Epithelial cell of prostate (primary cell): ENCODE measurements at places on chromosomes 16 and 17.

- DNase-seq = no peak
Measured at GRCh38 chr16:61246592-61246991, 789.6 kb downstream of the CDH8 start.

- no peak for DNase-seq
Measured at GRCh38 chr17:64004903-64005733, 7.0 kb downstream of the PRR29 start.

- no peak for DNase-seq
Measured at GRCh38 chr16:22092143-22092933, at the start of gene VWA3A. VWA3A (plus strand) TSS chr16:22092541; CDS start chr16:22092638, 97 bp downstream.

DNA sequence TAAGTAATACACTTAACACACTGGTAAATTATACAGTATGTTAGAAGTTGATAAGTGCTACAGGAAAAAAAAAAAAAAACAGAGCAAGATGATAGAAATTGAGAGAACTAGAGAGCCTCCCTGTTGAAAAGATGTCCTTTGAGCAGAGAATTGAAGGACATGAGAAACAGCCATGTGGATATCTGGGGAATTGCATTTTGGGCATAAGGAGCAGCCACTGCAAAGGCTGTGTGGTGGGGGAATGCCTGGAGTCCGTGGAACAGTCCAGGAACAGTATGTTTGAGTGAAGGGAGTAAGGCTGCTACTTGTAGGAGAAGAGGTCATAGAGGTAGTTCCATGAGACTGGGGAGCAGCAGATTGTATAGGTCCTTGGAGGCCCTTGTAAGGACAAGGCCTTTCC is 178.4 kb downstream of the FTO start:
- DNase-seq = no peak

GRCh38 chr17:66541461-66542128 is 239.2 kb downstream of the PRKCA start:
- no peak for DNase-seq

DNA sequence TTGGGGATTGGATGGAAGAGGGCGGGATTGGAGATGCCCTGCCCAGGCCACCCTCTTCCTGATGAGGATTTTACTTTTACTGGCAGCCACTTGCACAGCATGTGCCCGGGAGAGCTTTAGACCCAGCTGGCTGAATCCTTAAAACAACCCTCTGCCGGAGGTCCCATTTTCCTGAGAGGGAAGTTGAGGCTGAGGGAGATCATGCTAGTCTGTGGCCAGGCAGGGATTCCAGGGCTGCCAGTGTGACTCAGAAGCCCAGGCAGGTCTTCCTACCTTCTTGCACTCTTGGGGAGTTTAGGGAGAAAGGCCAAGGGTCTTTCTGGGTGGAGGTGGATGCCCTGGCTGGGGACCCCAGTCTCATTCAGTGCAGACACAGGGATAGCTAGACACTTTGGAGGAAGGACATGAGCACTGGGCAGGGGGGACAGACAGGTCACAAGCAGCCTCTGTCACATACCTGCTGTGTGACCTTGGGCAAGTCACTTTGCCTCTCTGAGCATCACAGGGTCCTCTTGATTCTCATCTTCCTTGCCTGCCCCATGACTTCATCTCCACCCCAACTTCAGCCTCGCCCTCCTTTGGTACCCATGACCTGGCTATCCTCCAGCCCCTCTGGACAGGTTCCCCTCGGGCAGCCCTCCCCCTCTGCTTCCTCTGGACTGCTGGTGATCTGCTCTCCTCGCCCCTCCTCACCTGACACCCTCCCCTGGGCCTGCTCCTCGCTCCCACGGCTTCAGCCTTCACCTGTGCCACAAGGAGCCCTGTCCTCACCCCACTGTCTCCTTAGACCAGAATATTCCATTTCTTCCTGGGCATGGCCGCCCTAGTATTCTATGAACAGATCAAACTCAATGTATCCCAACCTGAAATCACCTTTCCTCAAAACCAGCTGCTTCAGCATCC is 11.3 kb upstream of the DCAF7 start:
- no peak for DNase-seq

- DNase-seq = no peak
Measured at GRCh38 chr17:35931794-35932425, 1.3 kb upstream of the RDM1 start.

GRCh38 chr17:34411646-34412421 is 48.8 kb upstream of the CCL1 start:
- DNase-seq = no peak

- DNase-seq = no peak
Measured at GRCh38 chr17:3689262-3690093, 6.5 kb downstream of the P2RX5 start.

GRCh38 chr17:4142107-4142900 is 526 bp downstream of the ZZEF1 start:
- DNase-seq = no peak

- no peak for DNase-seq
Measured at GRCh38 chr16:3004781-3005284, 7.9 kb upstream of the CLDN9 start.

GRCh38 chr16:74773446-74774222 is 986 bp downstream of the FA2H start:
- no peak for DNase-seq

DNA sequence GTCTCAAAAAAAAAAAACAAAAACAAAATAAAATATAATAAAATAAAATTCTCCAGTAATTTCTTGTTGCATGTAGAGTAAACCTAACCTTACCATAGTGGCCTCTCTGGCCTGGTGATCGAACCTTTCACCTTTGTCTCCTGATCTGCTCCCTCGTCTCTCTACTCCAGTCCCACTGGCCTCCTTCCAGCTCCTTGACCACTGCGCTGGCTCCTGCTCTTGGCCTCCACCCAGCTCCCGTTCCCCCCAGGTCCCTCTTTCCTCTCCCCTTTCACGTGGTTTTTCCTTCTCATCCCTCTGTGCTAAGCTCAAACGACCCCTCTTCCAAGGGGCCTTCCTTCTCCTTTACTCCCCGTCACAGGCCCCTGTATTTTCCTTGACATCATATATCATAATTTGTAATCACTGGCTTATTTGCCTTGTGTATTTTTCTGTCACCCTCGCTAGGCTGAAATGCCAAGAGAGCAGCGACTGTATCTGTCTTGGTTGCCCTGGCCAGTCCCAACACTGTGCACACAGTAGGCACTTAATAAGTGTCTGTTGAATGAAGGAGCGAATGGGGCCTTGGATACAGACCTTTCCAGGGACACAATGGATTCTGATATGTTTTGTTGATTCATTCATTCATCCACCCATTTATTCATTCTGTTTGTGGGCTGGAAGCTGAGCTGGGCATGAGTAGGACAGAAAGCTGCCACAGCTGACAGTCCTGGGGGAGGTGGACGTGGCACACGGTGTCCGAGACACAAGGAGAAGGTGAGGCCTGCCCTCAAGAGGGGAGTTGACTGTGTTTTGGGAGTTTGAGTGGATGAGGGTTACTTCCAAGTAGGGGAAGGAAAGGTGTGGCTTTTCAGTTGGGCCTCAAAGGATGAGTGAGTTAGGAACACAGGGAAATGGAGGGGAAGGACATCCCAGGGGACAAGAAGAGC is 5.8 kb upstream of the SCN4A start:
- DNase-seq = no peak

DNA sequence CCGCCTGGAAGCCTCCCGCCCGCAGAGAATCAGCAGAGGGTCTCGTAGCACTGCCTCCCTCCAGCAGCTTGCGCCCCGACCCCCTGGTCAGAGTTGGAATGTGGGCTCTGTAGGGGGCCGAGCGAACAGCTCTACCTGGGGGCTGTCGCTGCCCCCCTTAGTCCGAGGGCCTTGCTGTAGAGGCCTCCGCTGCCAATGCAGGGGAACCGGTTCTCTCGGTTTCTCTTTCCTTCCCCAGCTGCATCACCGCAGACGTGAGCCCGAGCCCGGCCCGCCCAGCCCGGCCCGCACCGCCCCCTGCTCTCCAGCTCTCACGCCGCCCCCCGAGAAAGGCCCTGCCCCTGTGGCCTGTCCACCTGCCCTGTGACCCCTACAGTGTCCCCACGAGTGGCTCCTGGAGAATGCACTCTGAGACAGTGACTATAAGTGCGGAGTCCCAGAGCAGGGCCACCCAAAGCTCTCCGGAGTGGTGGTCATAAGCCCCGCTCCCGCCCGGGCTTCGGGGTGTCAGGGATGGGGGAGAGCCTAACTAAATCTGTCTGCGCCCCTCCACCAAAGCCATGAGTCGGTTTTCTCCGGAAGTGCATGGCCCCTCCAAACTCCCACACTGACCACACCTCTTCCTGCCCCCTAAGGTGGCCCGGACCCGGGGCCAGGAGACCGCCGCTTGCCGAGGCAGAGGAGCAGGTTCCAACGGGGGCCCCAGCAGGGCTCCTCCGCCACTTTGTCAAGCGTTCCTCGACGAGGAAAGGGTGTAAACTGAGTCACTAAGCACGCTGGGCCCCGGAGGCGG is 1.7 kb downstream of the ARHGAP27 start:
- no peak for DNase-seq

DNA sequence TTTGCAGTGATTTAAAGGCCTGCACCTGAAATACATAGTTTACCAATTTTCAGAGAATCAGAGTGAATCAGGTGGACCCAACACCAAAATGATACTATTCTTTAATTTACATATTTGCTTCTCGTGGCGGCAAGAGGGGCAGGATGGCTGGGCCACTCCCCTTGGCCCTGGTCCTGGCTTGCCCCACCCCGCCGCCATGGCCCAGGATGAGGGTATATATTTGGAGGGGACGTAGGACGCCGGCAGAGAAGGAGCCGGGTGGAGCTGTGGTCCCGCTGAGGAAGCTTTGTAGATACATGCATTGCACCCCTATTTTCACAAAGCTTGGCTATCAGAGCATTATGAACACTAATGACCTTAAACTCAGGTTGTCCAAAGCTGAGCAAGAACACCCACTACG is 43.5 kb downstream of the EFCAB13 start:
- DNase-seq = no peak

DNA sequence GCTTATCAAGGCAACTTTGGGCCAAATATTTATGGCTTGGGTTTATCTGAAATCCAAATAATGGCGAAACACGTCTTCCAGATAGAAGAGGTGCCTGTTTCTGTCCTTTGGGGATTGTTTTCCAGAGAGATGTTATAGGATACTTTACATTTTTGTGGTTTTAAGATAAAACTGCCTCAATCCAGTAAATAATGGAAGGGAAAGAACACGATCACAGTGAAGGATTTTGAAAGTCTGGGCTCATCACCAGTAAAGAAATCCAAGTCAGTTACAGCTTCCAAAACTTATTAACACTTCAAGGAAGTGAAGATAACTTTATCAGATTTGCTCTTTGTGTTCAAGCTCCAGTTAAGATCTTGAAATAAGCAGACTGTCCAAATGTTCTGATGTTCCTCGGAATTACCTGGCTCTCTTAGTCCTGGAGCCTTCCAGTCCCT is 30.1 kb downstream of the DNAH2 start:
- no peak for DNase-seq

DNA sequence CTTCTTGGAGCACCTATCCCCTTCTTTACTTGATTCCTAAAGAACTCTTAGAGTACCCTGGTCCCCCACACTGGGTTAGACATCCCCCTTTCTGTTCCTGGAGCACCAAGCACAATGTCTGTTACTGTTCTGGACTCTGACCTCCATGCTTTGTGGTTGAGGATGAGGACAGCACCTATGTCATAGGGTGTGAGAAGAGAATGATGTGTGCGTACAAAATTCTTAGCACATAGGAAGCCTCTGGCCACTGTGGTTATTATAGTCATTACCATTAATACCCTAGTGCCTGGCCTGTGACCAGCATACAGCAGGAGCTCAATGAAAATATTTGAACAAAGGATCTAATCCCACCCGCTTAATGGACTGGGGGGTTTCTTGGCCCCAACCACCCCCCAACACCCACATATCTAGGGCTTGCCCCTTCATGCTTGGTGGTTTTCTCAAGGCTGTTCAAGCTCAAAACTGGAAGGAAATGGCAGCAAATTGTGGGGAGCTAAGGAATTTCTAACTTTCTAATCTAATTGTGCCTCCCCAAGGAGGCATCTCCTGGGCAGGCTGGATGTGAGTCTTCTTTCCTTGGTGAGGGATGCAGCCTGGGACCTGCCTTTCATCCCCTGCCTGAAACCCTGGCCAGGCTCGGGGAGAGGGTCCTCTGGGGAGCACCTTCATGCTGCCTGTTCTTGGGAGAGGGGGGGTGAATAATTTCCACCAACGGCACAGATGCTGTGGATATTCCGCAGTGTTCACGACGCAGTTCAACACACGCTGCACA is 1.5 kb upstream of the CMIP start:
- DNase-seq = no peak

DNA sequence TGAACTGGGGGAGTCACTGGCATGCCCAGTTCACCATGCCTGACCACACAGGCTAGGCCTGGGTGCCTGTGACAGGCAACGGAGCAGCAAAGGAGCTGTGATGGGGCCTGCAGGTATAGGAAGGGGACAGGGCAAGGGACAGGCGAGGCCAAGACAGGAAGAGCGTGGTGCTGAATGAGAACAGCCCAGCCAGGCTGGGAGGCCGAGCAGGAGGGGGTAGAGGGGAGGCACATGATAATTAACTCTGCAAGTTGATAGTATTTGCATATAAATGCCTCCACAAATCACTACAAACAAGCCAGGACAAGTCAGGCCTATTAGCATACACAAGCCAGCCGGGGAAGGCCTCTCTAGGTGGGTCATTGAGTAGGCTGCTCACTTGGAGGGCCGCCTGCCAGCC is 7.8 kb downstream of the ZFHX3 start:
- DNase-seq = no peak

DNA sequence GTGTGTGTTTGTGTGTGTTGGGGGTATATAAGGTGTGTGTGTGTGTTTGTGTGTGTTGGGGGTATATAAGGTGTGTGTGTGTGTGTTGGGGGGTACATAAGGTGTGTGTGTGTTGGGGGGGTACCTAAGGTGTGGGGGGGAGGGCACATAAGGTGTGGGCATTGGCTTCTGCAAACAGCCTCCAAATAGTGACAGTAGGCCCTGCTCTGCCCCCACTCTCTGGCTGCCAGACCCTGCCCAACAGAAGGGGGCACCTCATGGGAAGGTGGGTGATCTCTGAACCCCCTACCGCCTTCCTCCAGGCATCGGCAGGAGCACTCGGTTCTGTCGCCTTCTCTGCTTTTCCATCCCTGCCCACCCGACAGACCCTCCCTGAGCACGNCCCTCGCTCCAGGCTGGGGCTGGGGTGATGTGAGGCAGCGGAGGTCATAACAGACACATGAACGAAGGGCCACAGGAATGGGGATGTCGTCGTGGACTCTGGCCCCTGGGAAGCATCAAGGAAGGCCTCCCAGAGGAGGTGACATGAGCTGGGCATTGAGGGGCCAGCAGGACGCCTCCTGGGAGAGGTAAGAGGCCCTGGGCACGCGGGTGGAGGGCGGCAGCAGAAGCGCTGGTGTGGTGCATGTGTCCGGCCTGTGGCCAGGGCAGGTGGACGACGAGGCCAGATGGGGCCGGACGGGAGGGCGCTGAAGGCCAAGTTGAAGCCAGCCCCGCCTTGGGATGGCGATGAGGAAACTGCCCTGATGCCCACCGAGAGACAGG is 136.6 kb upstream of the RPH3AL start:
- peak; percentile 29 for DNase-seq

GRCh38 chr16:1357906-1358566 is 6.3 kb downstream of the GNPTG start:
- no peak for DNase-seq

- no peak for DNase-seq
Measured at GRCh38 chr16:50594308-50595260, 46.4 kb downstream of the NKD1 start.
